ENCODE measurements at places on chromosomes 1 and 21.

DNA sequence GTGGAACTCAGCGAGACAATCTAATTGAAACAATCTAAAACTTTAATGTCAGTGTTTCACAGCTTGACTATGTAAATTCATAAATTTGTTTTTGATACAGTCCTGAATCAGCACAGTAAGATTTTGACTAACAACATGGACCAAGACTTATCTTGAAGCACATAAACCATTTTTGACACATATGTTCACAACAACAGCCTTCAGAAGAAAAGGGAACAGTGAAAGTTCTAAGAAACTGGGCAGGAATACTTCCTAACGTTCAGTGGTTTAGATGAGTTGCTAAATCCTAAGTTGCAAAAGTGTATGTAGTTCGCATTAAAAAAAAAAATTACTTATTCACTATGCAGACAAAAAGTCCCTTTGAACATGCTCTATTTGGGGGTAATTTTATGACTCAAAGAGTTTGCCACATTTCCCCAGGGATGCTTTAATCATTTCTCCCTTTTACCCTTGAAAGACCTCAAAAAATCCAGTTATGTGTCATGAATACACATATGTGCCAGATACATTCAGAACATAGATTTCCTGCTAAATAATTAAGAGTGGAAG, 120.2 kb downstream of the MRPL39 start:
- DNase-seq: no peak

DNA sequence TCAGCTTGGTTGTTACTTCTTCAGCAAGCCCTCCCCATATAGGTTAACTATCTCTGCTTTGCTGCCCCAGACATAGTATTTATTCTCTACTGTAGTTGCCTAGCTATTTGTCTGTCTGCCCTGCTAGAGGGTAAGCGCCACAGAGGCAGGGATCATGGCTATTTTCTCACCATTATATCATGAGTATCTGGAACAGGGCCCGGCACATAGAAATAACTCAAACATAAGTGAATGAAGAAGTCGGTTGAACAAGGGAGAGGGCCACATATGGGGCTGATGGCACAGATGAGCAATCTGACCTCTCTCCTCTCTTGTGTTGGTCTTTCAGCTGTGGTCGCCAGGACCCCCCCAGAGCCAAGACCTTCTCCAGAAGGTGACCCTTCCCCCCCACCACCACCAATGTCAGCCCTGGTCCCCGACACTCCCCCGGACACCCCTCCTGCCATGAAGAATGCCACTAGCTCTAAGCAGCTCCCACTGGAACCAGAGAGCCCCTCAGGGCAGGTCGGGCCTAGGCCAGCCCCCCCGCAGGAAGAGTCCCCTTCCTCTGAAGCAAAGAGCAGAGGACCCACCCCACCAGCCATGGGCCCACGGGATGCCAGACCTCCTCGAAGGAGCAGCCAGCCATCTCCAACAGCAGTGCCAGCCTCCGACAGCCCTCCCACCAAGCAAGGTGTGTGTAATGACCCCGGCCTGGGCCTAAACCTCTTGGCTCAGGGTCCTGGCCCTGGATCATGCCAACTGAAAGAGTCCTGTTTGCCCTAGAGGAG, 14.9 kb downstream of the MAP7D1 start:
- DNase-seq: no peak

DNA sequence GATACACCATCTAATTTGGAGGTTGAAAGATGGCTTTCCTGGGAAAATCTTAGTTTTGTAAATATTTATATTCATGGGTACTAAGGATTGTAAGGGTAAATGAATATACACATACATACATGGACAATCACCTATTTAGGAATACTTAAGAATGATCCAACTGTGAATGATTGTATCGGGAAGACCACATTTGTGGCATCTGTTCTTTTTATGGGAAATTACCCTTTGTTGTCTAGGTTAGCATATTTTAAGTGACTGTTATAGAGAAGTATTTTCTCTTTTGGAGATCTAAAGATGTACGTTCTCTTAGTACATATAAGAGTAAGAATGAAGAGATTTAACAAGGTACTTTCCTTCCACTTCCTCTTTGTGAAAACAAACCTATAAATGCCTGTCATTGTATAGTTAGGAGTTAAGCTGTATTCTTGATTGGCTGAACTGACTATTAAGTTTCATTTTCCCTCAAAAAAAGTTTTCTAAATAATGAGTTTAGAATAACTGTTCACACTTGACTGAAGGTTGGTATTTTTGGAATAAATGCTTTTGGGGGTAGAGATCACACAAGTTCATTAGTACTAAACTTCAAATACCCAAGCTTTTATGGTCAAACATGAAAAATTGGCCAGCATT, 26.7 kb downstream of the SNX7 start:
- DNase-seq: no peak

DNA sequence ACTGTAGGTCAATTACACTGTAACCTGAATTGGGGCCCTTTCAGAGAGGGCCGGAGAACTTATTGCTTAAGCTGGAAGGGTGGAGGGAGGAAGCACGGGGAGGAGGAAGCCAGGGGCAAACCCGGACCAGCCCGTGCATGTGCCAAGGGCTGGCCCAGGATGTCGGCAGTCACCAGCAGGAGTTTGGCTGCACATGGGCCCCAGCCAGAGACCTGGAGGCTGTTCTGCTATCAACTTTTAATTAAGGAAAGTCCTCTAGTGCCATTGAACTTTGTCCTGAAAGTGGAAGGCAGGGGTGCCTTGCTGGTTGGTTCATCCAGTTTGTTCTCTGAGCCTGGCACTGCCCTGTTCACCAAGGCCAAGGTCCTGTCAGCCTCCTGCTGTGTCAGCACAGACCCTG, 200.8 kb upstream of the VAMP3 start:
- DNase-seq: no peak

- no peak for DNase-seq
These were observed 1.4 kb downstream of the RNF207 start for GRCh38 chr1:6207075-6207885.

- DNase-seq: no peak
These were observed 37.4 kb upstream of the CDC42BPA start for GRCh38 chr1:227355542-227356245.

DNA sequence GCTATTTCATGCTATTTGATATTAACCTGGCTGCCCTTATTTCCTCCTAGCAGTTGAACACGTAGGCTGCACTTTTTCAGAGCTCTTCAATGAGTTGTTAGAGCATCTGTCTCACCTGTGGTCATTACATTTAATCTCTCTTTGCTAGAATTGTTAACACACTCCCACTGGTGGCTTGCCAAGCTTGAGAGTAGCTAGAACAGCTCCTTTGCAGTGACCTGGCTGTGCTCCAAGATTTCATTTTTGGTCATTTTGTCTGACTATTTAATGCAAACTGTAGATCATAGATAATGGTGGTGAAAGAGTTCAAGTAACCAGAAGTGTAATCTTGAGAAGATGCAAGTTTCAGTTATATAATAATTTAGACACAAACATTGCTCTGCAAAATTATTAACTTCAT, 105.6 kb downstream of the LRRC7 start:
- no peak for DNase-seq

DNA sequence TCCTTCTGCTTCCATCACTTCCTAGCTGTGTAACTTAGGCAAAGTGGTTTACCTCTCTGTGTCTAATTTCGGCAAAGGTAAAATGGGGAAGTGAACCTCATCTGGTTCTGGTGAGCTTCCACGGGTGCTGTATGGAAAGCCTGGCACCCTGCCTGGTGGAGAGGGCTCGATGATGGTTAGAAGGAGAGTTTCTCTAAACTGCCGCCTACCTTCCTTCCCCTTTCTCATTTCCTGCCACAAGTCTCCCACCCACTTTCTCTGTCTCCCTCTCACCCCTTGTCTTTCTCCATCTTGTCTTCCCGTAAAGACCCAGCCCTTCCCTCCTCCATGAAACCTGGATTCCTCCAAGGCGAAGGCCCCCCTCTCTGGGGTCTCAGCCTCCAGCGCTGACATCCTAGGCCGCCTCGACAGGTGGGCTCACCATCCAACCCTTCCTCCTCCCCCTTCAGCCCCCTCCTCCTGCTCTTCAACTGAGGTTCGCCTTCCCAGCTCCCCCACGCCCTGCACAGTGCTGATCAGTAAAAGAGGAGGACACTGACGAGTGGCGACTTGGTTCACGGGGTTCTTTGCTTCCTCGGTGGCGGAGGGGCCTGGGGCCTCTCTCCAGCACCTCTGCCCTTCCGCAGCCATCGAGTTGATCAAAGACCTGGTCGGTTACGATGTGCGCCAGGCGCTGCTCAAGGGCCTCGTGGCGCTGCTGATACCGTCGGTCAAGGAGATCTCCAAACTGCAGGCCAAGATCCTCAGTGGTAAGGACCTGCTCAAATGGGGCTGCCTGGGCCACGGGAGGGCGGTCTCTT, 7.3 kb downstream of the RNU5D-1 start:
- DNase-seq: no peak

DNA sequence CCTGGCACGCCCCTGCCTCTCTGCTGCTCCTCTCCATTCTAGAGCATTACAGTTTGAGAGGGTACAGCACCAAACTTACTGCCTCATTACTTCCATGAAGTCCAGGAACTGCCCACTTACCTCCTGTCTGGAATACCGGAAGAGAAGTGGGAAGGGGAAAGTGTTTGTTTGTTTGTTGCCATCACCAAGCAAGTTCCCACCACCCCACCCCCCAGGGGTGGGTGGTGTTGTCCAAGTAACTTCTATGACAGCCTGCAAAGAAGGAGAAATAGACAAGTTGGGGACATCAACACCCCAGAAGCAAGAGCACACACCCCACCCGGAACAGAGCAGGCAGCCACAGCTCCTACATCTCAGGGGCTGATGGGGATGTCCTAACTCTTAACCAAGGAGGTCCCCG, 18.0 kb downstream of the OPTC start:
- no peak for DNase-seq

DNA sequence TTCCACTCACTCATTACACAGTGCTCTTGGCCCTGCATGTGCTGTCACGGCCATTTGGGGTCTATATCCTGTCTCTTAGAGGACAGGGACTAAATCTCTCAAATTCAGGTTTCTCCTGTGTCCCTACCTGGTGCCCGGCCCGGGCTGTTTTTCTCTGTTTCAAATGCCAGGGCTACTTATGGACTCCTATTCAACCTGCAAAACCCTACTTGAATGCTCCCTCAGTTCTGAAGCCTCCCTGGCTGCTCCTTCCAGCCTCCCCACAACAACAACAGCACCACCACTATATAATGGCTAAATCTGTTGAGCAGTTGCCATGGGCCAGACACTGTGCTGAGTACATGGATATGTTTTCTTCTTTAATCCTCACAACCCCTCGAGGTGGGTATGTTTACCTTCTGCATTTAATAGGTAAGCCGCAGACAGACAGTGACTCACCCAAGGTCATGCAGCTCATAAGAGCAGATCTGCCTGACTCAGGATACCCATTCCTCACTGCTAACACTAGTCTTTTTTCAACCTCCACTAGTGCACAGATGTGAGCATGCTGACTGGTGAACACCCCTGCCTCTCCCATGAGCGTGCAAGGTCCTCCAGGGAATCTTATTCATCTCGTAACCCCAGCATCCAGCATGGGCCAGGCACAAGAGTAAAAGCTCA, 29.9 kb downstream of the DHRS3 start:
- no peak for DNase-seq

- DNase-seq: no peak
These were observed at the start of gene NLRP3 for GRCh38 chr1:247415423-247416361. TSS of gene NLRP3 (plus strand) at chr1:247416173. CDS start at chr1:247418801, 2,628 bp downstream.

DNA sequence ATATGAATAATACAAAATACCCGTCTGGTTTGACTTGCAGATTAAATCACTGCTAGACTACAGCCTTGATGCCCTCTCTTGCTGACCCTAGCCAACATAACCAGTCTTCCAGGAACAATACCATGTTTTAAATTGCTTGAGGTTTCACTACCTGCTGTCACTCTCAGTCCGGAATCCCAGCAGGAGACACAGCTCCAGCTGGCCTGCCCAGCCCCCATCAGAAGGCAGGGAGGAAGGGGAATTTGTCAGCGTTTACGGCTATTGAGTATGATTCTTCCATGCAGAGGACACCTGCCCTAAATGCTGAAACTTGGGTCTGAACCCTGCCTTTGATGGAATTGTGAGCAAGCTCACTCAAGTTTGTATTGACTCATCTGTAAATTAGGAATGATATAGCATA, 33.0 kb downstream of the ZNF496 start:
- DNase-seq: no peak

- DNase-seq: no peak
These were observed 5.2 kb upstream of the EVI5 start for GRCh38 chr1:92790081-92790480.

GRCh38 chr1:111990026-111990877, 784 bp upstream of the KCND3 start:
- no peak for DNase-seq

DNA sequence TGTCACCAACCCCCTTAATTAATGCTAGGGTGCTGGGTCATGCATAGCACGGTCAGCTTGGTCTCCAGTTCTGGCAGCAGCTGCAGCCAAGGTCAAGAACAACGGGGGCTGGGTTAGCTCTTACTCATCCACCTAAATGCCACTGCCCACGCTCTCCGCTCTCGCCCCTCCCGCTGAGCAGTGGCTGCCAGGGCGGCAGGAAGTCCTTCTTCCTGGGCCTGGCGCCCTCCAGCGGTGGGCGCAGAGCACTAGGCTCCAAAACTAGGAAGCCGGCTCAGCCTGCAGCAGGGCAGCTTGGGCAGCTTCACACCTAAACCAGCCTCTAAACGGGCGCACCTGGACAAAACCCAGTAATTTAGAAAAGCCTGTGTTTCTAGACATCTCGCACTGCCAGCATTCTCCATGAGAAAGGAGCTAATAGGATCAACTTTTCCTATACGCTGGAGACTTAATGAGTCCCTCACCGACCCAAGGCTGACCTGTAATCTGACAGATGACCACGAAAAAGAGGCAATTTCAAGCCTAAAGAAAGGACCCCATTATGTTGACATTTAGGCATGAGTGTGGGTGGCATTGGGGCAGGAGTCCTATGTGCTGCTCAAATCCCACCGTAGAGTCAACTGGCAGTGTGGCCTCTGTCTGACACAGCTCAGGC, 78.4 kb upstream of the LRRN2 start:
- DNase-seq: peak; percentile 36

DNA sequence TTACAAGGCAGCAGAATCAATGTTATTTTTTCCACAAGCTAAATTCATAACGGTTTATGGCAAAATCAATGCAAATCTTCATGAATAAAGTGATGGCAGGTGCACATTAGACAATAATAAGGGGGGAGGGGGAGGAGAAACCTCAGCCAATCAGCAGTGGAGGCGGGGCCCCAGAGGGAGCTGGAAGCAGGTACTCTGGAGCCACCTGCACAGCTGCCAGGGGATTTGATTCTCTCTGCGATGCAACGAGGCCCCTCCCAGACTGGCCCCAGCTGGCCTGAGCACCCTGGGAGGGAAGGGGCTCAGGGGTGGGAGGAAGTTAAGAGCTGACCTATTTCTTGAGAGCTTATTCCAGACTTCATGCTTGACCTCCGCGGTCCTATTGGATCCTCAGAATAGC, 127.8 kb upstream of the IGSF21 start:
- DNase-seq: no peak

GRCh38 chr21:43345046-43345745, 81.7 kb downstream of the SIK1 start:
- DNase-seq: no peak

- no peak for DNase-seq
These were observed 34.6 kb downstream of the DNTTIP2 start for GRCh38 chr1:93844262-93845045.

DNA sequence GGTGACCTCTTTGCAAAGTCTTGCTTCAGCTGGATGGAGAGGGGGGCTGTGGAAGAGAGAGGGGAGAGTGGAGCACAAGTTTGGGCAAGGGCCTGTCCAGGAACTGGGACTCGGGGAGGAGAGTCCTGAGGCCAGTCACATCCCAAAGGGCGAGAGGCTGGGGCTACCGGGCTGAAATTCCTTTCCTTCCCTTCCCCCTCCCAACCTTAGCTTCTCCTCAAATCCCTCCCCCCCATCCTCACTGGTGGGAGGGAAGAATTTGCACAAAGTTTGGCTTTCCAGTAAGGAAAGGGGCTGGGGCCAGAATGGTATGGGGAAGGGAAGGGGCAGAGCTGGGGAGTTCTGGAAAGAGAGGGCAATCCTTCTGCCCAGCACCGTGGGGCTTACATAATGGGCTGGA, 854 bp downstream of the CNTN2 start:
- DNase-seq: no peak
